ENCODE measurements at places on chromosomes 5 and 9.

DNA sequence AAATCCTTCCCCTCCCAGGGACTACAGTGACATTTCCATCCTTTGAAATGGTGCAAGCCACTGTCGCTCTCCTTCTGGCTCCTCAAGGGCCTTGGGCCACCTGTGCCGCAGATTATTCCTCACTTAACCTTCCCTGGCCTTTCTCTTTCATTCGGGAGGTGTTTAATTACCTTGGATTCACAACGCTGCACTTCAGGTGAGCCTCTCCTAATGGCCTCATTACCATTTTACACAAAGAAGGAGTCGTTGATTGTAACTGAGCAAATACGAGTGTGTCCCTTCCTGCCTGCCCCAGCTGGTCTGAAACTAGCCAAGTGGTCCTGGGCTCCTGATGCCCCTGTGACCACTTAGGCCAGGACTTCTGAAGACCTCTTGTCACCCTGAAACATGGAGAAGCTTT lies 205.0 kb downstream of the CRB2 start:
- DNase-seq, result no peak

- DNase-seq, result no peak
Measured at GRCh38 chr9:128439273-128439672, 16.5 kb upstream of the ODF2 start.

GRCh38 chr9:123528501-123528900 lies 172.5 kb downstream of the CRB2 start:
- DNase-seq, result no peak

GRCh38 chr9:79736051-79736450 lies 164.3 kb downstream of the TLE4 start:
- no peak for DNase-seq

DNA sequence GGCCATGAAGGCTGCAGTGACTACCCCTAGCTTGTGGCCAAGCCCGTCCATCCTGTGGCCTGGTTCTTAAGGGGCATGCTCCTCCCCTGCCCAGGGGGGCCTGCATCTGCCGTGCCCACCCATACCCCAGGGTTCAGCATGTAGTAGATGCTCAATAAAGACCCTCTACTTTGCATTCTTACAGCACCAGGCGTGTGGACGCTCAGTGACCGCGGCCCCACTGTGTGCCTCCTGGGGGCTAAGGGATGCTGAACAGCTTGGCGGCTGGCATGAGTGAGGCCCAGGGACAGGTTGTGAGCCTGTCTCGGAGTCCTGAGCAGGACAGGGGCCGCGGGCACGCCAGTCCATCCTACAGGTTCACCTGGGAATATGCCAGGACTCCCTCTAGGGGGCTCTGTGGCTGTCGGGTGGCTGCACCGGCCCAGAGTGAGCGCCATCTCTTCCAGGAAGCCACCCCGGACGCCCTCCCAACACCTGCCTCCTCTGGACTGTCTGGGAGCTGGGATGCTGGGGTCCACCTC lies 9.1 kb downstream of the NOTCH1 start:
- no peak for DNase-seq

DNA sequence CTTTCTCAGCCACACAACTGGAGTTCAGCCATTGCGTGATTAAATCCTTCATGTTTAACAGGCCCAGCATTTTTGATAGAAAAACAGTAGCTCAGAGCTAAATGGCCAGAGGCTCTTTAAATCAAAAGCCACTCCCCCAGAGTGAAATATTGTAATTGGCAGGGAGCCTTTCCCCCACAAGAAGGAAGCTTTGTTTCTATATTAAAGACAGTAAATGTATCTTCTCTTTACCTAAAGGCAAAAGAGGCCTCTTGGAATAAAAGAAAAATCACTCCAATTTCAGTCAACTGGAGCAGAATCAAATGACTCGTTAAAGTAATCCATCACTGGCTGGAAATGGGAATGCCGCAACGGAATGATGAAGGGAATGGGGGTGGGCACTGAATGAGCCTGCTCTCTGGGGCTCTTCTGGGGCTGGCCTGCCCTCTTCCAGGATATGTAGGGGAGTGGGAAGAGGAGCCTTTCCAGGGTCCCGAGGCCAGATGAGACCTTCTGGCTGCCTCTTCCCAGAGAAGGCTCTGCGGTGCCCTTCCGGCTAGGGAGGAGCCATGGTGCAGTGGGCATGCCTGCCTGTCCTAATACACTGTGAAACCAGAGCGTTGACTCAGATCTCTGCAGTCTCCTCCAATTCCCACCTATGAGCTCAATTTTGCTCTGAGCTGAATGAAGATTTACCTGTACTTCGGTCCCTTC lies 45.2 kb downstream of the ANKDD1B start:
- DNase-seq, result no peak

DNA sequence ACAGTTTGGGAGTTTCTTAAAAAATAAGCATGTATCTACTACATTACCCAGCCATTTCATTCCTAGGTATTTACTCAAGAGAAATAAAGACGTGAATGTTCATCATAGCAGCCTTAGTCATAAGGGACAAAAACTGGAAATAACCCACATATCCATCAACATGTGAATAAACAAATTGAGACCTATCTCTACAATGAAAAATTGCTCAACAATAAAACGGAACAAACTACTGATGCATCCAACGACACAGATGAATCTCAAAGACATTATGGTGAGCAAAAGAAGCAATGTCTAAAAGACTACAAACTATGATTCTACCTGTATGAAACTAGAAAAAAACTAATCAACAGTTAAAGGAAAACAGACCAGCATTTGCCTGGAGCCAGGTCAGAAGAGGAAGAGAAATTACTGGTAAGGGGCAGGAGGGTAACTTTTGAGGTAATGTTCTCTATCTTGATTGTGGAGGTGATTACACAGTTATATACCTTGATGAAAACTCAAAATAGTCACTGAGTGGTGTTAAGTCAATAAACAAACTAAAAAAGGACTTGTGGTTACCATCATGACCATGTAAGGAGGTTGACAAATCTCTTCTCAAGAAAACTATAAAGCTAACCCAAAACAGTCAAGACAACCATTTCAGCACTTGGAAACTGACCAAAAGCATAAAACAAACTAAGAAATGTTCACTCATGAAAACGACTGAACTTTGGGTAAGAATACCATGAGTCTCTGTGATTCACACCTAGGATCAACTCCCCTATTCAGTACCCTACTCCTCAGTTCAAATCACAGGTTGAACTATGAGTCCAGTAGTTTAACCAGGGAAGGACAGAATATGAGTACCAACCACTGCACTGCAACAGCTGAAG lies 10.4 kb downstream of the UIMC1 start:
- no peak for DNase-seq

DNA sequence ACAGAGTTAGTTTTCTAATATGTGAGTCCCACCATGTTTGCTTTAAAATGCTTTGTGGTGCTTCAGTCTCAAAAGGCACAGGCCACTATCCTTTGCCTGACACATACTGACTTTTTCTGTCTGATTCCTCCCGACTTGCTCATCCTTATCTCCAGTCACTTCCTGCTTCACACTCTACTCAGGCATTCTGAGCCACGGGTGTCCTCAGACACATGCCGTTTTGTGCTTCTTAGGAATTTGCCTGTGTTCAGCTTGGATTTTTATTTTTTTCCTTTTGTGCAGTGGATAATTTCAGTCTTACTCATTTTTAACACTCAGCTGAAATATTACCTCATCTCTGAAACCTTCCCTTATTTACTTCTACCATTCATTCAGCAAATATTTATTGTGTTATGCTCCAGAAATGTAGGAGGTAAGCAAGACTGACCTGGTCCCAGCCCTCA lies 54.1 kb downstream of the MAN2A1 start:
- no peak for DNase-seq

GRCh38 chr9:116855881-116856662 lies 169.0 kb downstream of the TRIM32 start:
- no peak for DNase-seq

GRCh38 chr9:101814064-101814463 lies 75.6 kb upstream of the GRIN3A start:
- no peak for DNase-seq

- no peak for DNase-seq
Measured at GRCh38 chr9:5388026-5388819, 48.5 kb upstream of the RLN1 start.

DNA sequence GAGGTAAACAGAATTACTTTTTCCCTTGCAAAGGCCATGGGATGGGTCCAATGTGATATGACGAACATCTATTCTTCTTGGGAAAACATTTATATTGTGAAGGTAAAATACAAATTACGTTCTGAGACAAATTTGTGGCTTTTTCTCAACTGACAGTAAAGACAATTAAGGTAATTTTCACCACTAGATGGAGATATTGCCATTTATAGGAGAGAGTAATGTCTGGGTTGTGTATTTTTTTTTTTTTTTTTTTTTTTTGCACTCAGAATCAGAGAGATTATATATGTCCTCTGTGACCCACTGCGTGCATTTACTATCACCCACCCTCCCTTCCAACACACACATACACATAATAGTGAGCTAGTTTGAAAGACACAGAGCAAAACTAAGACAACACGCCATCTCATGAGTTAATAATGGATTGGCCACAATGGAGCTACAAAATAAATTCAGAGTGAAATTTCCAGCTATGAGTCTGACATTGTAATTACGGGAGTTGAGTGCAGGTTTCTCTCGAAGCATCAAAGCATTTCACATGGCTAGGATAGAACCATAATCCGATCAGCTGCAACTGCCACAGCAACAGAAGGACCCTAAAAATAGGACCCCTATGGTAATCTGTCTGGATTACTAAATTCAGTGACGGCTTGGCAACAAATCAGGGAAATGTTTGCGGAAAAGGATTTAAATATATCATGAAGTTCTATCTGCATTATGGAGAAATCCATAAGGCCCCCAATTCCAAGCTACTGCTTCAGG lies 49.2 kb downstream of the ANXA1 start:
- DNase-seq, result no peak

- no peak for DNase-seq
Measured at GRCh38 chr9:134031783-134032182, 6.5 kb downstream of the BRD3OS start.

DNA sequence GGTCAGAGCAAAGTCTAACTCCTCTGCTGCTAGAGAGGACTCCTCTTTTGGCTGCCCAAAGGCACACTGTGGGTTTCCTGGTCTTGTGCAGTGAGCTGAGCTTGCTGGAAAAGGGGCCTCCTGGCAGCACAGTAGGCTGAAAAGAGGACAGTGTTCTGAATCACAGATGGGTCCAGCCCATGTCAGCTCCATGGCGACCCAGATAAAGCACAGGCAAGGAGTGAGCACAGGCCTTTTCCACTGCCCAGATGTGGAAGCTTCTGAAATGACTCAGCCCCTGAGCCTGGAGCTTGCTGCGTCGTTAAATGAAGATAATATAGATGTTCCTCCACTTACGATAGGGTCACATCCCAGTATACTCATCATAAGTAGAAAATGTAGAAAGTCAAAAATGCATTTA lies 8.1 kb downstream of the CCDC180 start:
- DNase-seq, result no peak

DNA sequence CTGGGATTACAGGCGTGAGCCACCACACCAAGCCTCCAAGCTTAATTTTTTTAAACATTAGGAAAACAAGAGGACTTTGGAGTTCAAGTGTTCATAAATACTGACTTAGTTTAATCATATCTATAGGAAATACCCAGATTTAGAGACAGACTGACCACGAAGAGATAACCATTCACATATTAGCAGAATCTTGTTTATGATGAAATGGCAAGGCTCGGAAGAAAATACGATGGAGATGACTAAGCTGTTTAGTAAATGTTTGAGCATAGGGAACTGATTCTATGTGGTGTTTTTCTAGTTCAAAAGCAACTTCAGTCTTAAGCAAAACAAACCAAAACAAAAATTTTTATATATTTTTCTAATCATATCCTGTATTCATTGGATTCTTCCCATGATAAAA lies 13.5 kb upstream of the TUSC1 start:
- no peak for DNase-seq

- no peak for DNase-seq
Measured at GRCh38 chr5:16791036-16791705, 144.9 kb downstream of the MYO10 start.

DNA sequence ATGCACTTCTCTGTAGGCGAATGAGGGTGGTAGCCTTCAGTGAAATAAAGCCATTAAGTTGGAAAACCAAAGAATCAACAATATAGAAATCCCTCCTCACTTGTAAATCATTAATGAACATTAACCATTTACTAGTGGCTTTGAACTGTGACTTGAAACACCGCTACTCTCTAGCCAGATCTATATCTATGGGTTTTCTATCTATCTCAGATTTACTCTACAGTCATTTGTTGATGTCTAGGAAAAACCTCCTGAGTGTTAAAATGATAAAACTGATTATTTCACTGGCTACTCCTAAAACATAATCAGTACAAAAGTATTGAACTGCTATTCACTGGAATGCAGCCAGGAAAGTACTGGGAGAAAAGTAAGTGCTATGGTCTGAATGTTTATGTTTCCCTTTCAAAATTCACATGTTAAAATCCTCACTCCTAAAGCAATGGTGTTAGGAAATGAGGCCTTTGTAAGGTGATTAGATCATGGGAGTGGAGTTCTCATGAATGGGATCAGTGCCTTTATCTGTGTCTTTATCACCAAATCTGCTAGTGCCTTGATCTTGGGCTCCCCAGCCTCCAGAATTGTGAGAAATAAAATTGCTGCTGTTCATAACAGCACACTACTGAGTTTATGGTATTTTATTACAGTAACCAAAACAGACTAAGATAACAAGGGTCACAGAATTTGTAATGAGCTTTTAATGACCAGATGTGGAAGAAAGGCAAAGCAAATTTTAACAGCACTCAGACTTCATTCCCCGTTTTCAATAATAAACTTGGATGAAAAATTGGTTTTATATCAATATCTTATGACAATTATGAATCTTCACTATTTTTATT lies 8.6 kb upstream of the OXCT1 start:
- no peak for DNase-seq

DNA sequence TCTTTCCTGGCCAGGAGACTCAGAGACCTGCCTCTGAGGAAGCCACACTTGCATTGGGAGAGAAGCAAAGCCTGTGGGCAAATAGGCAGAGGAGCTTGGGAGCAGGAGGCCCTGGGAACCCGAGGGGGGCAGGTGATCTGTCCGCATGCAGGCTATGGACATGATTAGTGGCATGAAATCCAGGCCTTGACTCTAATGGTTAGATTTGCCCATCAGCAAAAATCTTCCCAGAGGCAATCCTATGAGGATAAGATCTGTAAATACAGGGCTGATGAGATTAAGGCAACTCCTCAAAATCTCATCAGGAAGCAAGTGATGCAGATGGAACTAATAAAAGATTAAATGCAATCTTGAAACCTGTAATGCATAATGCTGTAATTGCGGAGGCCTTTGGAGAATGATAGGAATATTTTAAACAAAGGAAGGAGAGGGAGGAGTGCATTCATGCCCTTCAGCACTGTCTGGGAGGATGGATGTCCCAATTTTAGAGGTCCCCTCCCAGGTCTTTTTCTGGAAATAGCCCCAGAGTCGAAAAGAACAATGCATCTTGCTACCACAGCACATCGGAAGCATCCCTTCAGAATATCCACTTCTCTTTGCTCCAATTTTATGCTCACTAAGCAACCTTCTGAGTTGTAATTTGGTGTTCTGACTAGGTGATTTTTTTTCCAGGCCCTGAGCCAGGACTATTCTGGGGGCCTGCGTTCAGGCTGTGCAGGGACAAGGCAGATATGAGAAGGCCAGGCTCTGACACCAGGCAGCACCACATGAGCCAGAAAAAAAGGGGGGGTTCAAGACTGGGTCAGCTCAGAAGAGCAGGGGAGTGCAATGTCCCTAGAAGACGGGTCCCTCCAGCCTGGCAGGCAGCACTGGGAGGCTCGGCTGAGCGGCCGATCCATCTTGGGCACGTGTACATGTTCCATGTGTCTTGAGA lies 66.5 kb downstream of the MED10 start:
- DNase-seq, result no peak

- DNase-seq, result no peak
Measured at GRCh38 chr5:144468571-144468970, 297.9 kb downstream of the KCTD16 start.

Measured in stimulated activated CD8-positive, alpha-beta memory T cell treated with anti-CD3 and anti-CD28 coated beads, Interleukin-7, amount 100 ng/mL, for 4 hours (primary cell).